ENCODE measurements at places on chromosomes 3 and 15.

GRCh38 chr3:72058493-72059081 lies 273.6 kb upstream of the PROK2 start:
- no peaks in the 10 kb centered on the region for H3K4me1 ChIP-seq
- no peak overlapping the region for H3K27ac ChIP-seq

DNA sequence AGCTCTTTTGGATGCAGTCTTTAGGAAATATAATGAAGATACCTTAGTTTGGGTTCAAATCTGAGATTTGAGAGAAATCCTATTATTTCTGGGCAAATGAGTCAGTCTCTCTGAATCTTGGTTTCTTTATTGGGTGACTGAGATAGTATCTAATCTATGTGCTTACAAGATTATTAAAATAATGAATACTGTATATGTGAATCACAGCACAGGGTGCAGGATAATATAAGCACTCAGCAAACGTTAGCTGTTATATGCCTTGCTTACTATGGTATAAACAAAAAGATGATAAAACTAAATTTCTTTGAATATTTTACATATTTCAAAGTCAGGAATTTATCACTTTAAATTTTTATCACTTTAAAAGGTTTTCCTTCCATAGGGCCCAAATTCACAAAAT lies 29.6 kb downstream of the FGF7 start:
- no peak overlapping the region for H3K27ac ChIP-seq
- no peaks in the 10 kb centered on the region for H3K4me1 ChIP-seq
- H3K4me3 ChIP-seq: no peak overlapping the region
- H3K36me3 ChIP-seq: no peaks in the 10 kb centered on the region

DNA sequence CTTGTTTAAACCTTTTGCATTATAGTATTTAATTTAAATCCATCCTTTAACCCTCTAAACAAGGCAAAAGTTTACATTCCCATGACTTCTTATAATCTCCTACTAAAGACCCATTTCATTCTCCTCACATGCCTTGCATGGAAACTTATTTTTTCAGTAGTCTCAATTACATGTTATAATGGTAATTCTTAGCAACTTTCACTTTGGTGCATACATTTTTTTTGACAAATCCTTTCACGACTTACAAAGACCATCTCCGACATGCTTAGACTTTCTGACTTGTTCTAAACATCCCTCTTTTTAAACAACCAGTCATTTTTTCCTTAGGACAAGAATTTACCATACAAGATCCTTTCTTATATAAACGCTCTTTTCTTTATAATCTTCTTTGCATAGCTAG lies 615.4 kb upstream of the GBE1 start:
- no peaks in the 10 kb centered on the region for H3K27me3 ChIP-seq
- no peak for DNase-seq
- no peaks in the 10 kb centered on the region for H3K4me1 ChIP-seq
- H3K27ac ChIP-seq: no peak overlapping the region
- H3K4me3 ChIP-seq: no peak overlapping the region

- no peaks in the 10 kb centered on the region for H3K36me3 ChIP-seq
- no peak overlapping the region for H3K4me3 ChIP-seq
- no peaks in the 10 kb centered on the region for H3K27me3 ChIP-seq
- no peak for DNase-seq
- H3K4me1 ChIP-seq: no peaks in the 10 kb centered on the region
- H3K27ac ChIP-seq: no peak overlapping the region
These were observed 119.4 kb upstream of the SAMMSON start for GRCh38 chr3:69880069-69880640.

- no peaks in the 10 kb centered on the region for H3K27me3 ChIP-seq
- H3K4me3 ChIP-seq: no peak overlapping the region
- DNase-seq: no peak
- no peaks in the 10 kb centered on the region for H3K4me1 ChIP-seq
These were observed 68.4 kb downstream of the MAGEF1 start for GRCh38 chr3:184643442-184643841.

DNA sequence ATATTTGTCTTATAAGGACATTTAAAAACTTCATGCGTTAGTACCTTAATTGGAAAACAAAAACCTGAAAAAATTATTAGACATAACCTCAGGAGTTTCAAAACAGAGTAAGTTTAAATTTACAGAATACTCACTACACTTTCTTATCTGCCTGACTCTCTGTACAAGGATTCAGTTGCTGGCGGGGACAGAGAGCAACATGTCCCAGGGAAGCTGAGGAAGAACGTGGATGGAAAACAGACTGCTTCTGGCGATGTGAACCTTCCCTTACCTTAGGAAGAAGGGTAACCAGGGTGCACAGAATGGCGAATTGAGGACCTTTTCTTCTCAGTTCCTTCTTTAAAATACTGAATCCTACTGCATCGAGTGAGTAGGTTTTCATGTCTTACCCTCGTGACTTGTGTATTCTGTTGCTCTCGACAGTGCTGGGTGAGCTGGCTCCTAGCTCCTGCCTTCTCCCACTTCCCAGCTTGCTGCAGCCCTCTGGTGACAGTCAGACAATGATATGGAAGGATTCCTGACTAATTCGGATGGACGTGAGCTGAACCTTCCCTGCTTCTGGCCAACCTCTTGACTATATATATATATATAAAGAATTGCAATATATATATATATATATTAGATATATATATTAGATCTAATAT lies 178.2 kb downstream of the PDZRN3 start:
- no peaks in the 10 kb centered on the region for H3K27me3 ChIP-seq
- no peaks in the 10 kb centered on the region for H3K36me3 ChIP-seq
- no peaks in the 10 kb centered on the region for H3K4me1 ChIP-seq
- no peak for DNase-seq
- no peak overlapping the region for H3K27ac ChIP-seq

Data from effector memory CD4-positive, alpha-beta T cell (primary cell).